ENCODE measurements at places on chromosomes 12 and 14.
A peak's percentile ranks its signal among the peaks of the same experiment; 100 is the strongest.

GRCh38 chr12:31890295-31891285 lies 68.6 kb upstream of the RESF1 start:
- DNase-seq, result no peak

DNA sequence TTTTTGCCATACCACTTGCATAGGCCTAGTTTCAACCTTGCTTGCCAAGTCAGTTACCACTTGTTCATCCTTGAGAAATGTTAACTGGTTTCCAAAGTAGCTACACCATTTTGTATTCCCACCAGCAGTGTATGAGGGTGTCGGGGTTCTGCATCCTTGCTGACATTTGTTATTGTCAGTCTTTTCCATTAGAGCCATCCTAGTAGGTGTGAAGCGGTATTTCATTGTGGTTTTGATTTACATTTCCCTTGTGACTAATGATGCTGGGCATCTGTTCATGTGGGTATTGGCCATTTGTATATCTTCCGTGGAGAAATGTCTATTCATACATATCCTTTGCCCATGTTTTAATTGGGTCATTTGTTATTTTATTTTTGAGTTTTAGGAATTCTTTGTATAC lies 27.6 kb upstream of the GALNT16 start:
- DNase-seq, result no peak

GRCh38 chr12:74349925-74350324 lies 187.7 kb upstream of the ATXN7L3B start:
- DNase-seq, result no peak

DNA sequence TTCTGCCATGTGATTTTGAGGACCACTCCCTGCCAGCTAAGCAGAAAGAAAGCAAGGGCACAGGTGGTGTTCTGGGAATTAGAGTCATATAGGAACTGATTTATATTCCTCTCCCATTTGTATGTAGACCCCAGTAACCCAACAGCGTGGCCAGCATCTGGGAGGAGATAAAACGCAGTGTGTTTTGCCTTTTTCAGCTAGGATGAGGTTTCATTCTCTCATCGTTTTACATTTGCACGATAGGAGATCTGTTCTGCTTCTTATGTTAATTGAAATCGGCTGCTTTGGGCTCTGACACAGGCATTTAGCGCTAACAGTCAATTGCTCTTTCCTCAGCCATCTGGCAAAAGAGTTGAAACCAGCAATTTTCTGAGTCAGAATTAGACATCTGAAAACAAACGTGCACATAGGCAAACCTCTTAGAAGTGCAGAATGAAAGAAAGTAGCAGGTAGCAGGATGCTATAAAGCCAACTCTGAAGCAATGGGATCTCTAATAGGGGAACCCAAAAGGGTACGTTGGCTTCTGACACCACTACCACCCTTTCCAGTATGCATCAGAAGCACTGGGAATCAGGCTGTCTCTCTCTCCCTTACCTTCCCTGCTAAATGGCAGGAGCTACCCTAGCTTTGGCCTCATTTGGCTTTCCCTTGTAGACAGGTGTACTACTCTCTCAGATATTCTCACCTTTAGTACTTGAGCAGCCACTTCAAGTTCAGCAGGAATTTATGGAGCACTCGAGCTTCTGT lies 219.1 kb downstream of the PHLDA1 start:
- no peak for DNase-seq

DNA sequence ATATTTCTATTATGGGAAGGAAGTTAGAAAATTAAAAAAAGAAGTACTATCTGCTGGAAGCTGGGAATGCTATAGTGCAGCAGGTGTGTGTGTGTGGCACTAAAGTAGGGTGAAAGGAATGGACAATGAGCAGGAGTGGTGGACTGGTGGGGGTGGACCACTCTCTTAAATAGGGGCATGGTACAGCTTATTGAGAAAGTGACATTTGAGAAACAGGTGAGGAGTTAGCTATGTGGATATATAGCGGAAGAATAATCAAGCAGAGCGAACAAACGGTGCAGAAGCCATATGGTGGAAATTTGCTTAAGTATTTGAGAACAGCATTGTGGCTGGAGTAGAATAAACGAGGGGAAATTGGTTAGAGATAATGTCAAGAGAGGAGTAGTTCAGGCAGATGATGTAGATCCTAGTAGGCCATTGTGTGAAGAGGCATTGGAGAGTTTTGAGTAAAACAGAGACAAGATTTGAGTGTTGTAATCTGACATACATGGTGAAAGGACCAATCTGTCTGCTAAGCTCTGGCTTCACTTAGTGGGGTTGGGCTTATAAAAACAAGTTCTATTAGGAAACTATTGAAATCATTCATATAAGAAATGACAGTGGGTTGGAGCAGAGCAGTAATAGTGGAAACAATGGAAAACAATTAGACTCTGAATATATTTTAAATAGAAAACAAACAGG lies 149.2 kb upstream of the SYT10 start:
- DNase-seq, result no peak

- no peak for DNase-seq
Observed at GRCh38 chr14:85604714-85605113, 74.8 kb downstream of the FLRT2 start.

DNA sequence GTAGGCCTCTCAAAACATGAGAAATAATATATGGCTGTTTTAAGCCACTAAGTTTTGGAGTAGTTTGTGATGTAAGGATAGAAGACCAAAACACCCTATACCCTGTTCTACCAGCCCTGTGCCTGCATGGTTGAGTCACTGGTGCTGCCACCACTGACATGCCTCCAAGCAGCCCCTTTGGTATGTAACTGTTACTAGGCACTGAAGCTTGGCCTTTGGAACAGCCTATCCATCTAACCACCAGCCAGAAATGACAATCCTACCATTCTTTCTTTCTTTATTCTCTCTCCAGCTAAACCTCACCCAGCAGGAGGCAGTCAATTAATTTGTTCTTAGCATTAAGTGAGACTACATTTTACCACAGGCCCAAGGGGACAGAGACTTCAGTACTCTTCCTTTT lies 240.3 kb downstream of the MSRB3 start:
- DNase-seq, result no peak

GRCh38 chr14:54470701-54471100 lies 18.1 kb downstream of the GMFB start:
- DNase-seq, result no peak

- DNase-seq, result no peak
Observed at GRCh38 chr14:54010981-54011380, 54.4 kb upstream of the BMP4 start.

- DNase-seq, result no peak
Observed at GRCh38 chr14:51441001-51441400, 201.0 kb downstream of the TMX1 start.

- DNase-seq, result no peak
Observed at GRCh38 chr14:68785534-68786490, 7.1 kb downstream of the ZFP36L1 start.

DNA sequence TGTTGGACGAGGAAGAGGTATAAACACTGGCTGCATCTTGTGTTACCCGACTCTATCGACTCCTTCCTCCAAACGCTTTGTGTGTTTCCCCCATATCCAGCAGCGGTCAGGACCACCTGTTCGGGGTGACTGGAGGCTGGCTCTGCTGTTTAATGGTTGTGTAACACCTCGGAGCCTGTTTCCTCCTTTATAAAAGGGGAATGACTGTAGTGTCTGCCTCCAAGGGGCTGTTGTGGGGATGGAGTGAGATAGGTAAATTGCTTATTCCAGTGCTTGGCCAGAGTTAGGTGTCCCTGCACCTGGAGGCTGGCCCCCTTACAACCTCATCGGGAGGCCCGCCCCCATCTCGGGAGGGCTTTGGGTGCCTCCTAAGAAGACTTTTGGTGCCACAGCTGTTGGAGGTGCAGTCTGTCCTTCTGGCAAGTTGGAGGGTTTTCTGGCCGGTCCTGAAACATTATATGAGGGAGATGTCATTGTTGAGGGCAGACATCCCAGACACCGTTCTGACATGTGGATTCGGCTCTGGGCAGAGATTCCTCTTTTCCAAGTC lies 1.1 kb downstream of the MLXIP start:
- DNase-seq, result no peak

DNA sequence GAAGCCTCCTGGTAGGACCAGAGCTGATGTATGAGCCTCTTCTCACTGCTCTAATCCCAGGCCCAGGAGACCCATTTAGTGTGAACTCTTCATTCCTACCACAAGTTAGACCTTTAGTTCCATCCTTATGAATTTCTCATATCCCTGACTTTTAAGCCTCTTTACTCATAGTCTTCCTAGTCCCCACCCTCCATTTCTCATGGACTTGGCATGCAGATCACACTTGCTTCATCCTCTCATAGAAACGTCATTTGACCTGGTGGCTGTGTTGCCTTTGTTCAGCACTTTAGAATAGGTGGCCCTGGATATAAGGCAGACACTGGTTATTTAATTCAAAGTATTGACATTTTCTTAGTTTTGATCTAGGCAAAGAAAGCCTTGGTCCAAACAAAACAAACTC lies 99.5 kb downstream of the SLC16A7 start:
- no peak for DNase-seq

GRCh38 chr14:101077481-101078074 lies 174.1 kb upstream of the RTL1 start:
- DNase-seq, result no peak

DNA sequence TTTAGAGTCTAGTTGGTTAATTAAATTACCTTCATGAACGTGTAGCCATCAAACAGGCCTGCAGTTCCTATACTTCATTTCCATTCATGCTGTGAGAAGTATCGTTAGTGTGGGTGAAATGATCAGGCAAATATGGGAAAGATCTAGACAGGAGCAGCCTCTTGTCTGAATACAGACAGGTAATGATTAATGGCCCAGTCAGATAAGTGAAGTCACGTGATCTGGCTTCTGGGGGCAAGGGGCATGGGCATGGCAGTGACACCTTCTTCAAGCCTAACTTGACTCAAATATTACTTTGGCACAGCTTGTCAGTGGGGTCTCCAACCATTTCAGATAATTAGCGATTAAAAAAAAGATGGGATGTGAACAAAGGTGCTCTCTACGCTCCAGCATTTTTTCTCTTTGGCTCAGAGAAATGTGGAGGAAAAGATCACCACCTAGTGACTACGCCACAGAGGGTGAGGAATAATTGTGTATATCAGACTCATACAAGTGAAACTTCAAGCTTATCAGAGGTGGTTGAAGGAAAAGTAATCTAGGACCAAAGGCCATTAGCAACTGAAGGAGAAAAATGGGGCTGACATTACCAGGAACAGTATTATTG lies 17.8 kb downstream of the GUCY2C start:
- no peak for DNase-seq

GRCh38 chr12:124172636-124173035 lies 122.3 kb upstream of the RFLNA start:
- DNase-seq, result peak; percentile 69

GRCh38 chr12:9604287-9604686 lies 3.4 kb downstream of the KLRB1 start:
- no peak for DNase-seq

DNA sequence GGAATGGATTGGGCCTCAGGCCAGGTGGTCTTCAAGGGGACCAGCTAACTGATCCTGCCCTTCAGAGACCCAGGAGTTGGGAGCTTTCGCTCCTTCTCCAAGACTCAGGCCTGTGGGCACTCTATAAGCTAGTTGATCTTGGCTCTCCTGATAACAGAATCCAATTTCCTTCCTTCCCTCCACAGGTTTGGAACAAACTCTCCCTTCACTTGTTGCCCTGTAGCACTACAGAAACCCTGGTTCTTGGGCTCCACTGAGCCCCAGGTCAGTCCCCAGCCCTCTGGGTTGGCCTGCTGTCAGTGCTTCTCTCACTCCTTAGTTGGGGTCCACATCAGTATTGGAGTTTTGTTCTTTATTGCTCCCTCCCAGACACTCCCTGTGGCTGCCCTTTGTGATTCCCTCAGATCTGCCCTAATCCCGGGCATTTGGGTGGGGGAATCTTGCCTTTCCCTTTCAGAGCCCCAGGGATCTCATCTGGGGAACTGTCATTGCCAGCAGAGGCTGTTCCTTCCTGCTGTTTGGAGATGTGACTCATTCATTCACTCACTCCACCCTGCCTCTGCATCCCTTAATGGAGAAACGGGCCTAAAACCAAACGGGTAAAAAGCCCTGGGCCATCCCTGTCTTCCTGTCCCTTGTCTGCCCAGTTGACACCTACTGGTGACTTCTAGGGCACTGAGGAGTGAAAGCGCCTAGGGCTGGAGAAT lies 4.4 kb upstream of the GPD1 start:
- no peak for DNase-seq

- no peak for DNase-seq
Observed at GRCh38 chr14:74604911-74605310, 7.1 kb downstream of the LTBP2 start.

DNA sequence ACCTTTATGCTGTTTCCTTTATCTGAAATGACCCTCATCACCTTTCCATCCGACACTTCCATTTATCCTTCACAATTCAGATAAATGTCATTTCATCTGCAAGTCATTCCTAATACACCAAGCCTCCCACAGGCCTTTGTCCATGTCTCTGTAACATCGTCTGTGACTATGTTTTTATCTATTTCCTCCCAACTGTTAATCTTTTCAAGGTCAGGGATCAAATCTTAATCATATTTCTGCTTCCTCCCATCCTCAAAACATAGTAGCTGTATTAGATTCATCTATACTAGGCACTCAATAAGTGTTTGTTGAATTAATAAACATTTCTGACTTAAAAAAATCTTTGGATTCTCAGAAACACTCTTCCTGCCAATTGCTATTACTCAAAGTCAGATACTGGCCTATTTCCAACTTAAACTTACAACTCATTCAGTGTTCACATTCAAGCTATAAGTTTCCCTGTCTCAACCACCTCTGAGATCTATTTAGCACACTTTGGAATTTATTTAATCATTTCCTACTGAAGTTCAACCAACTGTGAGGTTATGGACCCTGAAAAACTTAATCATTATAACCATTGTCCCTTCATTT lies 100.2 kb upstream of the ALX1 start:
- no peak for DNase-seq

GRCh38 chr12:53222806-53223261 lies 9.2 kb downstream of the RARG start:
- DNase-seq, result no peak

- no peak for DNase-seq
Observed at GRCh38 chr12:121982950-121983349, 38.7 kb upstream of the BCL7A start.

- DNase-seq, result no peak
Observed at GRCh38 chr14:46053221-46053620, 598.4 kb downstream of the RPL10L start.

- DNase-seq, result no peak
Observed at GRCh38 chr12:45654002-45654665, 75.4 kb upstream of the ARID2 start.

Measured in urothelium cell line (cell line).